Hematopoietic multipotent progenitor cell treated with erythropoietin and hydrocortisone succinate and interleukin-3 and kit ligand, for 4 days (in vitro differentiated cells): ENCODE measurements at places on chromosomes 3 and 15.

DNA sequence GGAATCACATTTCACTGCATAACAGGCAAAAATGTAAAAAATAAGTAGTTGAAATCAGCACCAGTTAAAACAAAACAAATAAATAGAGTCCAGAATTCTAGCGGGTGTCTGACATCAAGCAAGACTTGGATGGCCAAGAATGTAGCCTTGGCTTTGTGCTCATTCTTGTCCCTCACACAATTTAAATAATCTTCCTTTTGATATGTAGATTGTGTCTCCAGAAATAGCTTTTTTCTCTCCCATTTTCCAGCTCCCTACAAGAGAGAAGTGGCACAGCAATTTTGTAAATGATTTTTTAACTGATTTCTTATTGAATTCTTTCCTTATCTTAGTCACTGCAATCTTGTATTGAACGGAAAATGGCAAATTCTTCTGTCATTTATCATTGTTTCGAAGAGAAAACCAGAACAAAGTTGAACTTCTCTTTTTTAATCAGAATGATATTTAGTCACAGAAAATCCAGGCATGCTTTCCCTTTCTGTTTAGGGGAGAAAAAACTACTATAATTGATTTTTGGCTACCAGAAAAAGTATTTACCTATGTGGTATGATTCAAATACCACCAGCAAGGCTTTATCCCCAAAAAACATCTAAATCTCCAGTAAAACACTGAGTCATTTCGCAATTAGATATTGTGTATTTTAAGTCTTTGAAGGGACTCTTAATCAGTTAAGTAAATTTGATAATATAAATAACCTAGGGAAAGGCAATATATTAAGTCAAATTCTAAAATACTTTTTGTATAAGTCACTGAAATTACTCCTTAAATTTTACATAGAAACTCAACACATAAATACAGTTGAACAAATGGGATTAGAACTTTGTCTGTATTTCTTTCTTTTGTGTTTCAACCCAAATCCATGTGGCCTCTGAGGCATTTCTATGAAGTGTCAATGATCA lies 481.7 kb downstream of the GBE1 start:
- no peak for DNase-seq

DNA sequence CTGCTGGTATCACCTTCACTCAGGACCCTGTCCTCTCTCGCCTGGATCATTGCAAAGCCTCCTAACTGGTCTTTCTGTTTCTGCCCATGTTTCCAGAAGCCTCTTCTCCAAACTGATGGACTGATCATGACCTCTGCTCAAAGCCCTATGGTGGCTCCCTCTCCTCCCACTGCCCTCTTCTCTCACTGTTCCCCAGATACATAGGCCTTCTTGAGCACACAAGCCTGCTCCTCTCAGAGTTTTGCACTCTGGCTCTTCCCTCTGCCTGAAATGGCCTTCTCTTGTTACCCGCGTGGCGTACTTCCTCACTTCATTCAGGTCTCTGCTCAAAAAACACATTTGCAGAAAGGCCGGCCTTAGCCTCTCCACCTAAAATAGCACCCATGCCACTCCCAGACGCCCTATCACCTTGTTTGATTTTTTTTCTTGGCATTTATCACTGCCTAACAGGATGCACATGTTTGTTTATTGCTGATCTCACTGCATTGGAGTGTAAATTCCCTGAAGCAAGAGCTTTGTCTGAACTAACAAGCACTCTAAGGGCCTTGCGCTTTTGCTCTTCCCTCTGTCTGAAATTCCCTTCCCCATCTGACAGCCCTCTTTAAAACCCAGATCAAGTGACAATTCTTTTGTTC lies 1.4 kb upstream of the ETFA start:
- peak; percentile 24 for DNase-seq

DNA sequence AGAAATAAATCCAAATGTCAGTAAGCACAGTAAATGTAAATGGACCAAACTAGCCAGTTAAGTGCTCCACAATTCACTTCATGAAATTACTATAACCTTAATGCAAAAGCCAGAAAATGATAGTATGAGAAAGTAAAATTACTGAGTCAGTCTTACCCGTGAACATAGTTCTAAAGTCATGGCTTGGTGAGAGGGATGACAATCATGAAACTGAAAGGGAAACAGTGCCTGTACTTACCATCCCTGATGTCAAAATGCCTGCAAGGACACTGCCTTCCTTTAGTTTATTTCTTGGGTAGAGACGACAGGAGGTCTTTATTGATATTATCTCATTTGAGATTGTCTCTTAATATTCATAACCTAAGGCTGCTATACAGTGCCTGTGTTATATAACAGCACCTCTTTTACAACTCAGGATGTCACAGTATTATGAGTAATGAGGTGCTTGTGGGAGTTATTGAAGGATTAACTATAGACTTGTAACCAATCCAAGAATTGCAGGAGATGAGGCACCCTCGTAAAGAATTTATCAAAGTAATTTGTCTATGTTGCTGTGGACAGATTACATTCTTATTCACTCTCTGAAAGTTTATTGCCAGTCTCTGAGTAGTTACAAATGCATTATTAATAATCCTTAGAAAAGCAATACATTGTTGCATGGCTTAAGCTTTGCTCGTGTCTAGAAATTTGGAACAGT lies 142.9 kb upstream of the BFSP2 start:
- no peak for DNase-seq

GRCh38 chr3:32556332-32556731 lies 14.3 kb downstream of the DYNC1LI1 start:
- no peak for DNase-seq

DNA sequence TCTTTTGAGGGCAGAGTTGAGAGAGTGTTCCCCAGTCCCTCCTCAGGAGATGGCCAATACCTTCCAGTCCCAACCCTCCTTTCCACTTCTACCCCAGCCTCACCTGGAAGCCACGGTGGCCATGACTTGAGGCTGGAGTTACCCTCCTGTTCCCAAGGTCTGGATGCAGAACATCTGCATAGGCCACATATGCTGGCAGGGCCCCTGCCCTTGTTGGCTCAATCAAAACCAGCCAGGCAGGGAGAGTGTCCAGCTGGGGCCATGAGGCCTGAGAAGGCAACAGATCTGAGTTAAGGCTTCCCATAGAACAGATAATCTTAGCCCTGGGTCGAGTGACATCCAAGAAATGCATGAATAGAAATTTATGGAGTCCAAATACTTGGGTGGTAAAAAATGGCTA lies 23.6 kb upstream of the VIPR1 start:
- DNase-seq, result no peak

DNA sequence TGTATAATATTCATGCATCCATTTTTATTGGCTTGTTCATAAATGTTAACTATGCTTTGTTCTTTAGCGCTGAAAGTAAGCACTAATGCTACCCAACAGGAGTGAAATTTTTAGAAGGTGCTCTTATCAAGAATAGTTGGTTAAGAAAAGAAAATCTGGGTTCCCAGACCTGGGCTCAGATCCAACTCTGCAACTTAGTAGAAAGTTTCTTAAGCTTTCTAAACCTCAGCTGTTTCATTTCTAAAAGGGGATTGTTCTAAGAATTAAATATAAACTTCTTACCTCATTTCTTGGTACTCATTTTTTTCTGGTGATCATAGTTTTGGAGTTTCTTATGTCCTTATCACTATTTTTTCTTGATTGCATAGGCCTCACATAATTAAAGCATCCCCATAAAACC lies 12.1 kb downstream of the ARPP21 start:
- no peak for DNase-seq

GRCh38 chr3:189621948-189622603 lies 9.1 kb upstream of the TP63 start:
- DNase-seq, result peak; percentile 11
